ENCODE measurements at places on chromosomes 7 and 10. TPM values are rescaled to one million over a fixed set of nuclear protein-coding genes. Genes with fewer than 3 reads are reported as not detected.

GRCh38 chr10:92834331-92834730 is 14.0 kb upstream of the EXOC6 start:
- DNase-seq, result no peak

FAM3C gene
- total RNA-seq, result 10.5 TPM

DNA sequence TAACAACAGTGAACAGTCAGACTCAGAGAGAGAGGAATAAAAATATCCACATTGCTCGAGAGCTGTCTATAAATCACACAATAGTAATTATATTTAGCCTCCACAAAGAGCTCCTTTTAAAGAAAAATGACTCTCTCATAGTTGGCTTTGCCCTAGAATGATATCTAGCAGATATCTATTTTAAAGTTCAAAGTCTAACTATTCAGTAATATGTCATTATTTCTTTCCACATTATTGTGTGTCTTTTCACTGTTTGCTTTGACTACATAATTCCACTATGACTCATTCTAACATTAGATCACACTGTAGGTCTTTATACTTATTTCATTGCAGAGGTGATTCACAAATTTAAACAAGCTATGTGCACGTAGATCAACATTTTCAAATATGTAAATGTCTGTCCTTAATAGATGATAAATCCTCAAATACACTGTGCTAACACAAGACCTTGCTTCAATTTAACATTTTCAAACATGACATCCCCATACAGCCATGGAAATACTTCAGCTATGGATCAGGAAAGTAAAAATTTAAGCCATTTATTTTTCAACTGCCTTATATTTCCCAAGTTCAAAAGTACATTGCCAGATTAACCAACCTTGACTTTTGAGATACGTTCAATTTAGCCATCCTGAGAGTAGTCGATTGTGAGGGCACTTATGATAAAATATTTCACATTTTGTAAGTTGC is 99.9 kb upstream of the AKR1E2 start:
- no peak for DNase-seq

ZNF503 gene
- 44.6 TPM for total RNA-seq

GRCh38 chr7:35446091-35446490 is 192.2 kb upstream of the TBX20 start:
- DNase-seq, result no peak

DNA sequence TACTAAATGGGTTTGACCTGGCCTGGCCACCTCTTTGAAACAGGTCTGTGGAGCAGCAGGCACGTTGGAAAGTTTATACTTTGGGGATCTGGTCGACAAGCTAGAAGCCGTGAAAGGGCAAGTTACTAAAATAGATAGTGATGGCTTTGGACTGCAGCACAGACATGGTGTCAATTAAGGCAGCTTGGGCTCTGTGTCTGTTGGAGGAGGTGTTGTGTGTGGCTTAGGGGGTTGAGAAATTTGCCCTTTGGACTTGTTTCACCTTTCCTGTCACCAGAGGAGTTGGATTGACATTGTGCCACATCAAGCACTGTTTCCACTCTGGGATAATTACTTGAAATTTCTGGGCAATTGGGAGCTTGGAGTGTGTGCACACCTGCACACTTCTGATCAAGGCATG is 251.8 kb upstream of the MKI67 start:
- no peak for DNase-seq

CLDN4 gene
- total RNA-seq, result 111 TPM

DNA sequence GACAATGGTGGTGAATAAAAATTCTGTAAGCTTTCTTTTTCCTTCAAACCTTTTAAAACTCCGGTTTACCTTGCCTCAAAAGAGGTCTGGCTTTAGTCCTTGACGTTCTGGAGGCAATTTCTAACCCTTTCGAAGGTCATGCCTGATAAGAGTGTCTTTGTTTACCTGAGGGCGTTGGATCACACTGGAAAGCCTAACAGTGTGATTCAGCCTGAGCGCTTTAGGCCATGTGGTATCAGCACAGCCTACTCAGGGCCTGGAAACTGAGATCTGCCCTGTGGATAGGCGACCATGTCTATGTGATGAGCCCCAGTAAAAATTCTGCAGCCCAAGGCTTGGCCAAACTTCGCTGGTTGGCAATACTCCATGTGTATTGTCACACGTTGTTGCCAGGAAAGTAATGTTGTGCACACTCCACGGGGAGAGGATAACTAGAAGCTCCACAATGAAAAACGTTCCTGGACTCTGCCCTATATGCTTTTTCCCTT is 10.7 kb downstream of the CCDC6 start:
- DNase-seq, result no peak

GRCh38 chr10:75294031-75294437 is 58.3 kb upstream of the COMTD1 start:
- no peak for DNase-seq

RTKN2 gene
- total RNA-seq, result 68.1 TPM

DNA sequence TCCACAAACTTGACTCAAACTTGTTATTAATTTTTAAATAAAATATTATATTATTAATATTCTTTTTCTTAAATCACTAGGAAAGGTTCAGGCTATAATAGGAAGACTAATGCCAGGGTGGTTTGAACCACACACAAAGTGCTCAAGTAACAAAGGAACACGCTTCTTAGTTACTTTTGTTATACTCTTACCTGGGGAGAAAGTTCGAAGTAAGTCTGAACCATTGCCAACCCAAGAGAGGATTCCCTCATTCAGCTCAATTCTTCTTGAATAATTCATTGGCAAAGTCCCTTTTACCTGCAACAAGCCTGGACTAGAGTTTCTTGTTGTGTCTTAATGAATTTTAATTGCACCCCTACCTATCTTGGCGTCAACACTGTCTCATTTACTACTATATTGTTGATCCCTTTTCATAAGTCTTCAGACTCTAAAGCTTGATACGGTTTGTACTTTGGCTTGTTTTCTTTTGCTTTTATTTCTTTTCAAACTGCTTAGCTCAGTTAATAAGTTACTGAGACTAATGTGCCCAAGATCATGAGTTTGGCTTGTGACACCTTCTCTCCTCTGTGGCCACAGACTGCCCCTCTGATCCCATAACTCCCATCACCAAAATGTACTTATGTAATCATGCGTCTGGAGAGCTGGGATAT is 10.2 kb upstream of the C10orf67 start:
- no peak for DNase-seq

- no peak for DNase-seq
Measured at GRCh38 chr7:54967377-54967776, 51.4 kb upstream of the EGFR start.

- no peak for DNase-seq
Measured at GRCh38 chr7:50308203-50308531, 3.7 kb downstream of the IKZF1 start.

DNA sequence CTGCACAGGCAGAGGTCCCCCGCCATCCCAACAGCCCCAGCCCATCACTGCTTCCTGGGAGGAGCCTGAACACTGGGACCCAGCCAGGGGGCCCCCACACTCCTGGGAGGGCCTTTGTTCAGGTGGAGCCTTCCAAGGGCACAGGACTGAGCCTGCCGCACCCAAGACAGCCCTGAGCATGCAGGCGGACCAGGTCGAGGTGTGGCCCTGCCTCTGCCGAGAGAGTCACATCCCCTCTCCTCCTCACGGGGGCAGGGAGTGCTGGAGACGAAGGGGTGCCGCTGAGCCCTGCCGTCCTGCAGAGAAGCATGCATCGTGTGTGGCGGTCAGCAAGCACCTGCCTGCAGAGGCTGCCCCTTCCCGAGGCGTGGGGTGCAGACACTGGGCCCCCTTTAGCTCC is 7.3 kb upstream of the MAFK start:
- DNase-seq, result no peak

VWDE gene
- 2.3 TPM for total RNA-seq

DNA sequence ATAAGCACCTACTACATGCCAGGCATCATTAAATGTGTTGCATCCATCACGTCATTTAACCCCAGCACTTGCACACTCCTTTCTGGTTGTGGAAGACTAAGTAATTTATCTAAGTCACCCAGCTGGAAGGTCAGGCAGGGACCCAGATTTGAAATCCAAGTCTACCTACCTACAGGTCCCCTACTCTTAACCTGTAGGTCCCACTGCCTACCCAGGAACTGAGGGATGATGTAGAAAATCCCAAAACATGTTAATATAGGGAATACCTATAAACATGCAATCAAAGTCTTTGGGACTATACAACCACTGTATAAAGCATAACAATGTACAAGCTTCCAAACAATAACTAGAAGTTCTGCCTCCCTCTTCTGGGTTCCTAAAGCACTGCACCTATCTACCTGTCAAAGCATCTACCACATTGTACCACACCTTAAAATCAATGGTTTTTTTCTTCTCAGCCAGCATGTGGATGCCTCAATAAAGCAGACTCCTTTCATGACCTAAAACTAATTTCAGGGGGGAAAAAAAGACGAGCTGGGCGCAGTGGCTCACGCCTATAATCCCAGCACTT is 5.6 kb downstream of the IL6 start:
- no peak for DNase-seq

RNF32 gene
- 2.6 TPM for total RNA-seq

GRCh38 chr10:131934769-131935168 is 34.0 kb downstream of the PPP2R2D start:
- DNase-seq, result no peak

SSC4D gene
- 1.9 TPM for total RNA-seq

PHF14 gene
- total RNA-seq, result 85.9 TPM

- DNase-seq, result no peak
Measured at GRCh38 chr10:36499693-36500092, 625.7 kb upstream of the ANKRD30A start.

DNA sequence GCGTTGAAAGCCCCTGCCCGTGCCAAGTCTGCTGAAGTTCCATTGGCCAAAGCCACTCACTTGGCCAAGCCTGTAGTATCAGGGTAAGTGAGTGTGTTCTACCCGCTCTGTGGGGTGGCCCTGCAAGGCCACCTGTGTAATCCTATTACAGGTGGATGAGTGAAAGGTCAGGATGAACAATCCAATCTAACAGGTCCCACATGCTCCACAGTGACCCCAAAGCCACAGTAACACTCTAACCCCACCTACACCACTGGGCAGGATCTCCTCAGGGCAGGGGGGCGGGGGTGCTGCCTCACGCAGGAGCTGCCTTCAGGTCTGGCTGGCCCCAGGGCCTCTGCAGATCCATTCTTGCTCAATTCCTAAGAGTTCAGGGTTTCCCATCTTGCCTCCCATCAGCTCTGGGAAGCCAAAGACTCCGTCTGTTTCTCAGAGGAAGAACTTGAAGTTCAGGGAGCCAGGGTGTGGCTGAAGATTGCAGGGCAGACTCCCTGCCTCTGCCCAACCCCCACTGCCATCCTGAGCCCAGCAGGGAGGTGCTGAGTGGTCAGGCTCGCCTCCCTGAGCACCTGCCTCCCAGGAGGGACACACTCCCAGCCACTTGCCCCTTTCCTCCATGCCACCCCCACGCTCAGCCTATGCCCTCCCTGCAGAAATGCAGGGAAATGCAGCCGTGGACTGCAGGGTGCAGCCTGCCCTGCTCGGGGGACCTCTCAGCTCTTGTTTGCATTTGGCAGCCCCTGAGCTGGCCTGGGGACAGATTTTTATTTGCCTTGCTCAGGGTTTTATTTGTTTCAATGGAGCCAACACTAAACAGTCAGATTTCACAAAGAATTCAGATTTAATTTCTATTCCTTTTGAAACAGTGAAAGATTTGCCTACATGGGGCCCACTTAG is 9.8 kb upstream of the COMTD1 start:
- DNase-seq, result peak; percentile 72

- peak; percentile 98 for DNase-seq
Measured at GRCh38 chr7:322111-322671, 32.2 kb downstream of the FOXL3 start.

DNA sequence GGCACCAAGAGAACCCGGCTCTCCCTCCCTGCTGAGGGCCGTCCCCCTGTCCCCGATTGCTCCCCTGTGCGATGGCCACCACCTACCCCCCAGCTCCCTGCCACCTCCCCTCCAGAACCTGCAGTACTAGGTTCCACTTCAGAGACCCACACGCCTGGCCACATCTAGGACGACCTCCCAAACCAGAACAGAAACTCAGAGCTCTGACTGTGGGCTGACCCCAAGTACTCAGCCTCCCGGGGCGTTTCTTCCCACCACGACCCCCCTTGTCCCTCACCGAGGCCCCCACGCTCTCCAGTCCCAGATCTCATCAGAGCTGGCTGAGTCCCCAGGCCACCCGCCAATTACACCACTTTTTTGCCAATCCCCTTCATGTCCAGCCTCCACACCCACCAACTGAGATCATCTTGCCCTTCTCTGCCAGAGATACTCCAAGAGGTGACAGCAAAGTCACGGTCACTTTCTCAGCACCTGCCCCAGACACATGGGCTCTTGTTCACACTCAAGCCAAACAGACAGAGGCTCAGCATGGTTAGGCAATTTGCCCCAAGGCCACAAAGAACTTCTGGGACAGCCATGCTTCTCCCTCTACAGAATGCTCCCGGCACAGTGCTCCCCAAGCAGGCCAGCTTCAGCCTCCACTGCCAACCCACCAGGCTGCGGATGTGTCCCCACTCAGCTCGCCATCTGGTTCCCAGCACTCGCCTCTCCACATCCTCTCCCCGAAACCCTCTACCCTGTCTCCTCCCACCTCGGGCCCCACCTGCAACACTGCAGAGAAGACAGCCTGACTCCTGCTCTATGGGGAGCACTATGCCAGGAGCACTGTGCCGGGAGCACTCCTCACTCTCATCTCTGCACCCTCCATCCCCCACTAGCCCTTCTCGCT is 4.7 kb downstream of the TMEM120A start:
- DNase-seq, result no peak

PNLIPRP2 gene
- total RNA-seq, result not detected

DNA sequence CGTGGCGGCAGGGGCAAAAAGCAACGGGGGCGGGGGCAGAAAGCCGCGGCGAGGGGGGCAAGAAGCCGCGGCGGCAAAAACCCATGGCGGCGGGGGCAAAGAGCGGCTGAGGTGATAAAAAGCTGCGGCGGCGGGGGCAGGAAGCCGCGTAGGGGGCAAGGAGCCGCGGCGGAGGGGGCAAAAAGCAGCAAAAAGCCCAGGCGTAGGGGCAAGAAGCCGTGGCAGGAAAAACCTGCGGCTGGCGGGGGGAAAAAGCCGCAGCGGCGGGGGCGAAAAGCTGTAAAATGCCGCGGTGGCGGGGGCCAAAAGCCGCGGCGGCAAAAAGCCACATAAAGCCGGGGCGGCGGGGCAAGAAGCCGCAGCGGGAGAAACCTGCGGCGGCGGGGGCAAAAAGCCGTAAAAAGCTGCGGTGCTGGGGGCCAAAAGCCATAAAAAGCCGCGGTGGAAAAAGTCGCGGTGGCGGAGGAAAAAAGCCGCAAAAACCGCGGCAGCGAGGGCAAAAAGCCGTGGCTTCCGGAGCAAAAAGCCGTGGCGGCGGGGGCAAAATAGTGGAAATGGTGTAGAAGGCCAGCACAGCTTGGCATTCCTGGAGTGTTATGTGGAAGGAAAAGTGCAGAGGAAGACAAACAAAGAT is 487.8 kb downstream of the ZNF33B start:
- no peak for DNase-seq

Data from upper lobe of left lung (tissue), 6 donors.